Effector memory CD8-positive, alpha-beta T cell (primary cell): ENCODE measurements at places on chromosomes 1 and 21.

DNA sequence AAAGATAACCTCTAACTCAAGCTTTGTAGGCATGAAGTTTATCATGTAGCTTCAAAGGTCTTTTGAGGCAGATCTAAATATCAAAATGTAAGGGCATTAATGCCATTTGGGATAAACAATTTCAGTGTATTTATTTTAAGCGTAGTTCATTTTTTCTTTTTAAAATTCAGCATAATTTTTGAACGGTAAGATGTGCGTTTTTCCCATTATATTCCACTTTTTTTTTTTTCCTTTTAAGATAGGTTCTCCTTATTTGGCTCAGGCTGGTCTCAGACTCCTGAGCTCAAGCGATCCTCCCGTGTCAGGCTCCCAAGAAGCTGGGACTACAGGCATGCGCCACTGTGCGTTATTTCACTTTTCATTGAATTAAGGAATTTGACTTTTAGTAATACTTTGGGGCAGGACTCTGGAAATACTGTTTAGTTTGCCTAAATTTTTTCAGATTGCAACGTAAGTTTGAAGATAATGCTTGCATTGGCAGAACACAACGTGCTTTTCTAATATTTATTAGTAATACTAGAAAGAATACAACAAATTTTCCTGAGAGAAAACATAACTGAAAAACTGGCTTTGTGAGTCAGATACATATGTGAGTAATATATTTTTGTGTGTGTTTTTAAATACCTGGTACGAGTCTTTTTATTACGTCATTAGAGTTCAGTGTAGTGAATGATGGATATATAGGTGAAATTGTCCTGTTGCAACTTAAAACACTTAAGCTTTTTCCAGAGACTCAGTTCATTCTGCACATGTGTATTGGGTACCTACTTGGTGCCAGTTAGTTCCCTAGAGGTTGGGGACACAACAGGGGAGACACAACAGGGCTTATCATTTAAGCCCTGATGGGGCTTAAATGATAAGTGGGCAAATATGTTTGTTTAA is 2.2 kb downstream of the RALGPS2 start:
- peaks cover 42% of the 10 kb centered on the region for H3K27me3 ChIP-seq
- no peak overlapping the region for H3K4me3 ChIP-seq
- H3K4me1 ChIP-seq: peaks cover 9% of the 10 kb centered on the region
- H3K27ac ChIP-seq: no peak overlapping the region
- DNase-seq: no peak
- H3K36me3 ChIP-seq: no peaks in the 10 kb centered on the region

DNA sequence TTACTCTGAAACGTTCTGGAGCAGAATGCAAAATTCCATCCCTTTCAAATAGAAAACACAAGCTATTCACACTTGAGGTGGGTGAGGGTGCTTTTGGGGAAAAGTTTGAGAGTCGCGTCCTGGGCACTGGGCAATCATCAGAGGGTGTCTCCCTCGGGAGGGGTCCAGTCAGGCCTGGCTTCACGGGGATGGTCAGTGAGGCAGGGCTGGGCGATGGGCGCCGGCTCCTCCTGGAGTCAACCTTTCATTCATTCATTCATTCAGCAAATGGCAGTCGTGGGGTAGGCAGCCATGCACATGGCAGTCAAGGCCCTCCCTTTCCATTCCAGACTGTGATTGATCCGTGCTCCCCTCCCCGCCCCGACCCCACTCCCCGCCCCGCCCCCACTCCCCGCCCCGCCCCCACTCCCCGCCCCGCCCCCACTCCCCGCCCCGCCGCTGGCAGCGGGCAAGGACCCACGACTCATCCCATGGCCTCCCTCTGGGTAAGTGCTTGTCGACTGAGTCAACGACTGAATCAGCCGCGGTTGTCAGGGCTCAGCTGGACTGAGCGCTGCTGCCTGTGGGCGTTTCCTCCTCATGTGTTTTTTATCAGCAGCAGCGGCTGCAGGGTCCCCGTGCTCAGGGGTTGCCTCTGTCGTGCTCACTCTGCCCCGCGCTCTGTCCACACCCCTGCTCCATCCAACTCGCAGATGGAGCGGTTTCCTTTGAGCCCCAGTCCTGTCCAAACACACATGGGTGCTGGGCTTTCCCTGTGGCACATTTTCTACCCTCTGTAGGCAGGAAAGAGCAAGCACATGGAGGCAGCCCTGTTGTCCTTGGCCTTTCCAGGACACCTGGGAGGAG is 12.5 kb upstream of the SPSB1 start:
- H3K36me3 ChIP-seq: no peaks in the 10 kb centered on the region
- H3K4me3 ChIP-seq: peak overlapping the region; percentile 56
- peaks cover 16% of the 10 kb centered on the region for H3K27me3 ChIP-seq
- H3K4me1 ChIP-seq: peaks cover 44% of the 10 kb centered on the region

- no peak for DNase-seq
- no peaks in the 10 kb centered on the region for H3K27me3 ChIP-seq
- H3K4me3 ChIP-seq: no peak overlapping the region
- H3K27ac ChIP-seq: no peak overlapping the region
- H3K36me3 ChIP-seq: peaks cover 3% of the 10 kb centered on the region
- H3K4me1 ChIP-seq: peaks cover 6% of the 10 kb centered on the region
These were observed 10.6 kb upstream of the UAP1 start for GRCh38 chr1:162550925-162551324.

GRCh38 chr1:247639381-247639981 is 34.1 kb downstream of the OR2G3 start:
- H3K4me3 ChIP-seq: no peak overlapping the region
- DNase-seq: no peak
- H3K27ac ChIP-seq: no peak overlapping the region
- H3K36me3 ChIP-seq: no peaks in the 10 kb centered on the region

GRCh38 chr21:43312751-43313169 is 114.2 kb downstream of the SIK1 start:
- peaks cover 30% of the 10 kb centered on the region for H3K27me3 ChIP-seq
- H3K4me3 ChIP-seq: no peak overlapping the region
- no peaks in the 10 kb centered on the region for H3K36me3 ChIP-seq
- no peak for DNase-seq

DNA sequence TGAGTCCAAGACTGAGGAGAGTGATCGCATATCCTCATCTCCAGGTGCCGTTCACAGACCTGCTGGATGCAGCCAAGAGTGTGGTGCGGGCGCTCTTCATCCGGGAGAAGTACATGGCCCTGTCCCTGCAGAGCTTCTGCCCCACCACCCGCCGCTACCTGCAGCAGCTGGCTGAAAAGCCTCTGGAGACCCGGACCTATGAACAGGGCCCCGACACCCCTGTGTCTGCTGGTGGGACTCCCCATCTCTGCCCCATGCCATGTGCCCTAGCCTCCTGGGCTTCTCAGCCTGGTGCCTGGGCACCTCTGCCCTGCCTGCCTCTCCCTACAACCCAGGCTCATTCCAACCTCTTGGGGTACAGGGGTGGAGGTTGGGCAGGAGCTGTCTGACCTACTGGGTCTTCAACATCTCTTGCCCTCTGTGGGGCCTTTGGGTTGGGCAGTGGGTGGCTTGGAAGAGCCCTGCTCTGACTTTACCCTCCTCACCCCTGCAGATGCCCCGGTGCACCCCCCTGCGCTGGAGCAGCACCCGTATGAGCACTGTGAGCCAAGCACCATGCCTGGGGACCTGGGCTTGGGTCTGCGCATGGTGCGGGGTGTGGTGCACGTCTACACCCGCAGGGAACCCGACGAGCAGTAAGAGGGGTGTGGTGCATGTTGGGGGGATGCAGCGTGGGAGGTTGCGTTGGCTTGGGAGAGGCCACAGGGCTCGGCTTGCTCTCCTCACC is 7.2 kb downstream of the AMPD2 start:
- no peaks in the 10 kb centered on the region for H3K27me3 ChIP-seq
- peaks cover 56% of the 10 kb centered on the region for H3K36me3 ChIP-seq
- H3K4me3 ChIP-seq: no peak overlapping the region
- DNase-seq: no peak
- H3K27ac ChIP-seq: peak overlapping the region; percentile 84

DNA sequence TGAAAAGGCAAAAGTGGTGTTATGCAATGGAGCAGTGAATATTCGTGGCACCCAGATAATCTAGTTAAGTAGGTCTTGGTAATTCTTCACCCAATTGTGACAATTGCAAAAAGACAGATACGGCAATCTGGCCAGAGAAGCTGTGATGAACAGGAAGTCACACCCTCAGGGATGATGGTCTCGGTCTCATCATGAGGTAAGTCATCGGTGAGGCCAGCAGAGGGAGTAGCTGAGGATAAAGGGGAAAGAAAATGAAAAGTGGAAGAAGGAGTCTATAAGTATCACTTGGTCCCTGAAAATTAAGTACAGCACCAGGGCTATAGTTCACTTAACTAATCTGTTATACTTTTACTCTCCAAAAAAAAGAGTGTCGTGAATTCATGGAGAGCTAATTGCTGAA is 258.8 kb upstream of the NCAM2 start:
- H3K4me1 ChIP-seq: no peaks in the 10 kb centered on the region
- no peak overlapping the region for H3K4me3 ChIP-seq
- H3K27me3 ChIP-seq: no peaks in the 10 kb centered on the region
- H3K36me3 ChIP-seq: no peaks in the 10 kb centered on the region
- no peak overlapping the region for H3K27ac ChIP-seq
- DNase-seq: no peak

GRCh38 chr1:226311376-226311775 is 2.4 kb upstream of the LIN9 start:
- DNase-seq: no peak
- H3K4me3 ChIP-seq: no peak overlapping the region
- no peaks in the 10 kb centered on the region for H3K27me3 ChIP-seq
- H3K27ac ChIP-seq: no peak overlapping the region
- H3K4me1 ChIP-seq: peaks cover 8% of the 10 kb centered on the region

GRCh38 chr21:45867671-45868081 is 113.9 kb upstream of the COL6A1 start:
- no peak overlapping the region for H3K27ac ChIP-seq
- no peak overlapping the region for H3K4me3 ChIP-seq
- H3K4me1 ChIP-seq: peaks cover 2% of the 10 kb centered on the region
- H3K36me3 ChIP-seq: no peaks in the 10 kb centered on the region
- peaks cover 16% of the 10 kb centered on the region for H3K27me3 ChIP-seq
- DNase-seq: no peak

GRCh38 chr1:145879775-145880174 is 5.9 kb downstream of the ANKRD35 start:
- H3K27me3 ChIP-seq: peaks cover 51% of the 10 kb centered on the region
- H3K4me3 ChIP-seq: no peak overlapping the region
- H3K4me1 ChIP-seq: peaks cover 2% of the 10 kb centered on the region
- no peaks in the 10 kb centered on the region for H3K36me3 ChIP-seq
